Thoracic aorta endothelial cell (primary cell): ENCODE measurements at places on chromosomes 7 and 10. TPM values are rescaled to one million over a fixed set of nuclear protein-coding genes. Genes with fewer than 3 reads are reported as not detected.

The TMEM225B gene
- 0.43 TPM in 1 of 2 replicates, not detected in the other for total RNA-seq

The TAS2R41 gene
- total RNA-seq: not detected in 2 replicates

The IL15RA gene
- 14.9 and 26.6 TPM in 2 replicates for total RNA-seq

The FEZF1 gene
- not detected in 2 replicates for total RNA-seq

The TRIL gene
- under 0.01 and 0.40 TPM in 2 replicates for total RNA-seq

The CYP3A5 gene
- total RNA-seq: not detected in 2 replicates

The GNAT3 gene
- total RNA-seq: not detected in 2 replicates

The ST8SIA6 gene
- total RNA-seq: 0.29 and 2.3 TPM in 2 replicates

The PTF1A gene
- not detected in 2 replicates for total RNA-seq

The PTN gene
- total RNA-seq: 0.07 and 0.27 TPM in 2 replicates

The ANKRD30A gene
- not detected in 2 replicates for total RNA-seq

The NAT16 gene
- not detected in 2 replicates for total RNA-seq

The GPER1 gene
- 1.5 and 2.0 TPM in 2 replicates for total RNA-seq

The AKR1C4 gene
- not detected in 2 replicates for total RNA-seq

The FKBP9 gene
- 95.6 and 117 TPM in 2 replicates for total RNA-seq

The GOLGA7B gene
- total RNA-seq: not detected in 2 replicates

The EBF3 gene
- 0.13 and 0.50 TPM in 2 replicates for total RNA-seq

The CALHM1 gene
- not detected in 2 replicates for total RNA-seq

The PGAM2 gene
- 0.22 TPM in 1 of 2 replicates, not detected in the other for total RNA-seq
